Nucleus accumbens (tissue), 56 donors: ENCODE measurements at places on chromosomes 2 and 18.

GRCh38 chr18:23528580-23529472 is 25.5 kb downstream of the RMC1 start:
- DNase-seq: peak; percentile 18

DNA sequence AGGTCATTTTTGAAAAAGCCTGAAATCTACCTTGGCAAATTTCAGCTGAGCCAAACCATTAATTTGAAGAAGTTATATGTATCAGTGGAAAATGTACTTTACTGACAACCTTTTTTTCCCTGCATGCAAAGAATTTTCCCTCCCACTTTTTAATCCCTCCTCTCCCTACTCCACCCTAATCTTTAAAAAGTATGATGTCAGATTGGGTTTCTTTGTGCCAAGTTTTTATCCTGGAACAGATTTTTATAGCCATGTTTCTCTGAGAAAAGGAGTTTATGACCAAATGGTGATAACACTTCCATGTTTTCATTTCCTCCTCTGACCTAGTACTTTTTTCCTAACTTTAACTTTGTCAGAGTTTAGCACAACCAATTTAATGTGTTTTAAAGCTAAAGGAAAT is 250.3 kb upstream of the FOSL2 start:
- no peak for DNase-seq

DNA sequence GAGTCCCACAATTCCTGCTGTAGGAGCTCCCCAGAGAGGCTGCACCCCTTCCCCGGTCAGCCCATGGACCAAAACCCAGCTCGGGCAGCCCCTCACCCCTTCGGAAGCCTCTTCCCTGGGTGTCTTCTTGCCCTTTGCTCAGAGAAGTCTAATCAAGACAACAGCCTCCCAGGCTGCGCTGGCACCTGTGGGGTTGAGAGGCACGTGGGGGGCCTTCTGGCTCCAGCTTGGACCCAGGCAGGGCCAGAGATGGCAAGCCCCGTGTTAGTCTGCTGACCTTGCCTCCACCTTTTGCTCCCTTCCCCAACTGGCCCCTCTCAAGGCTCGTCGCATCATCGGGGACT is 10.4 kb downstream of the SLC4A3 start:
- DNase-seq: no peak

DNA sequence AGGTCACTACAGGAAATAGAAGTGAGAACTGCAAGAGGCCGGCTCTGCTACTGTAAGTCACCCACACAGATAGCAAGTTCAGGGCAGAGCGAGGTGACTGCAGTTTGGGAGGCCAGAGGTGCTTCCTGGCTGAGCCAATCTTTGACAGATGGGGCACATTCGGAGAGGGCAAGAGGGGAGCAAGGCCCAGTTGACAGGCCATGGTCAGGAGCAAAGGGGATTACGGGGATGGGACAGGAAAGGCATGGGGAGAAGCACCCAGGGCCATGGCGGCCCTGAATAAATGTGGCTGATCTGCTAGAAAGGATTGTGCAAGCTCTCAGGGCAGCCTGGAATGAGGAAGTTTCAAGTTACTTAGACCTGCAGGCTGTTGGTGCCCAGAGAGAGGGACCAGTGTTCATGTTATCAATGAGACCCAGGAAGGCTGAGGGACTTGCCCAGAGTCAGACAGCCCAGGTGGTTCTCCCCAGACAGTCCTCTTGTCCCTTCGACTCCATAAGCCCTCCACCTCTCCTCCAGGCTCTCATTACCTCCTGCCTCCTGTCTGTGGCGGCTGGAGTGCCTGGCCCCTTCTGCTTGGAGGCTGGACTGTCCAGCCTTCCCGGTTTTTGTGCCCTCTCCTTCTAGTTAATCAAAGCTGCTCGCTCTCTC is 123.3 kb downstream of the CTIF start:
- no peak for DNase-seq

GRCh38 chr2:157190151-157190550 is 67.4 kb upstream of the GALNT5 start:
- DNase-seq: no peak

DNA sequence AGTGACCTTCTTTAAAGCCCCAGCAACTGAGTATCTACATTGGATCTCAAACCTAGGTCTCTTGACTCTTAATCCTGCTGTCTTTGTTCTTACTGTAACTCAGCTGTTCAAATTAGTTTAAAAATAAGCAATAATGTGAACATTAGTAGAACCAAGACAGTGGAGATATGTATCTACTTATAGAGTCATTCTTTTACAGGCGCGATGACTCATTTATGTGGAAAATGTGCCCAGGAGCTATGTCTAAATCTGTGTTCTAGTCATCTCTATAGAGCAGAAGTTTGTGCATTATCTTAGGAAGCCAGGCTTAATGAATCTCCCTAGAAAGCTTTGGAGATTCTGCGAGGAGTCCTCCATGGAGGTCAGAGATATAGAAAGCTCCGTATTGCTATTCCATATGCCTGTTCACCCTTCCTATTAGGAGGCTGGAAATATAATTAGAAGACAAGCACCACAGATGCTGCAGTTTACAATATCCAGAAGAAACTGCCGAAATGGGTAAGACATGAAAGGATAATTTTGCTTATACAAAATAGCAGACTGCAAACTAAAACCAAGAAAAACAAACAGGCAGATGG is 211.6 kb downstream of the TRIB2 start:
- no peak for DNase-seq
